ENCODE measurements at places on chromosomes 3 and 15.
A peak's percentile ranks its signal among the peaks of the same experiment; 100 is the strongest.

- no peak for DNase-seq
These were observed 368.1 kb upstream of the SEMA6D start for GRCh38 chr15:47349179-47349578.

DNA sequence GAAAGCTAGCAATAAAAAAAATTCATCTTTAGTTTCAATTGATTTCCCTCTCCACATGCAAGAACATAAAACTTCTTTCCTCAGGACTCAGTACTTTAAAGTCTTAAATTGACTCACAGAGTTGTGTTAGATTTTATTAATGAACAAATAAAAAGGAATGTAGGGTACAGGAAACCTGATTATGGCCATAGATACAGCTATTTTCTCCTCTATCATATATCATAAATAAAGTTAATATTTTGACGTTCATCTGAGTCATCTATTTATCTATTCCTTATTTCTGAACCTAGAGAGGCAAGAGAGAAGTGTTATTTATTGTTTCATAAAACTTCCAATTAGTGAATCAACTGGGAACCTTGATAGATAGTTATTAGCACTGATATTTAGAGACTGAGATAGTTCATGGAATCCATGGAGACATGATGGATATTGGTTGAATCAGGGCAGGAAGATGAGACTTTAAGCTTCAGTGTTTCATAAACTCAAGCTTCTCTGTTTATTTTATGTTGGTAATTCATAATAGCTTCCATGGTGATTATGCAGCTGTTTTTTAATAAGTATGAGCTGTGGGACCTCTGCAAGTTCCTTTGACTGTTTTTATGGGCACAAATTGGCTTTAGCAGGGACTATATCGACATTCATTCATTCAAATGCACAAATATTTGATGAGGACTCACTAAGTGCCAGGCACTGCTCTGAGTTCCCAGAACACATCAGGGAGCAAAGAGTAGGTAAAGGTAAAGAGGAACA is 143.5 kb upstream of the TGFBR2 start:
- no peak for DNase-seq

DNA sequence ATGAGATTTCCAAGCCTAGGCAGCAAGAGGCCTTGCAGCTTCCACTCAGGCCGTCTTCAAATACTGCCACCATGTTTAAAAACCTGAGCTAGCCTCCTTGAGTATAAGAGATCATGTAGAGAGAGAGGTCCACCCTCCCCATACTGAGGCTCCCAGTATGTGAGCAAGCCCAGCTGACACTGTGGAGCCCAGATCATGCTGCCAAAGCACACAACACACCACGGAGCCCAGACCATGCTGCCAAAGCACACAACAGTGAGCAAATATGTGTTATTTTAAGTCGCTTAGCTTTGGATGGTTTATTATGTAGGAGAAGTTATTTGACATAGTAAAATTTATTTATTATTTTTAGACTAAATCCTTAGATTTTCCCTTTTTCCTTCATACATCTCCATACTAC is 333.7 kb downstream of the CTNNB1 start:
- DNase-seq, result no peak

GRCh38 chr3:68861521-68861920 is 70.8 kb downstream of the TAFA4 start:
- no peak for DNase-seq

GRCh38 chr15:41115161-41115651 is 874 bp downstream of the INO80 start:
- DNase-seq, result peak; percentile 73

DNA sequence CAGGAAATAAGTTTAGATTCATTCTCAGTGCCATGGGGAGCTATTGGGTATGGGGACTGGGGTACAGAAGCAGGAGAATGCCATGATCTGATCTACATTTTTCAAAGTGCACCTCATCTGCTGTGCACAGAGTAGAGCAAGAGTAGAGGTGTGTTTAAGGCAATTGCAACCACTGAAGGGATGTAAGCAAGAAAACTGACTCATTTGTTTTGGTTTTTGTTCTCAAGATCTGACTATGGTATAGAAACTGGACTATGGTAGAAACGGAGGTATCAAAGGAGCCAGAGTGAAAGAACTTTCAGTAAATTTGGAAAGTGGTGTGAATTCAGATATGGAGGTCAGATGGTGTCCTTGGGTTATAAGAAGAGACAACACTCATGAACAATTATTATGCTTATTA is 86.2 kb upstream of the CMSS1 start:
- DNase-seq, result no peak

DNA sequence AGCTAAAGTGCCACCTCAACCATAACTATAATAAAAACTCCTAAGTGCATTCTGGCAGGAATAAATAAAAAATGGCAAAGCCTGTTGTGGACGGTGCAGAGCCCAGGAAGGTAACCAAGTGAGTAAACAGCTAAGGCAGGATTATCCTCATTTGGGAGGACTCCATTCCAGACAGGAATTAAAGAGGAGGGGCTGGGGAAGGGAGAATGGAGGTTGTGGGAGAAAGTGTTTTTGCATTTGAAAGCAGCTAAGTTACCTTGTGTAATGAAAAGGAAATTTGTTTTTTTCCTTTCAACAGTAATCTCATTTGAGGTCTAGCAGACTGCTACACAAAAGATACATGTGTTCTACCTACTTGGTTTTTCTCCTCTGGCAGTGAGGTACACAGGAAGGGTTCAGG is 248.5 kb downstream of the TIGIT start:
- no peak for DNase-seq

- peak; percentile 83 for DNase-seq
These were observed 441 bp upstream of the UCN2 start for GRCh38 chr3:48564022-48564421.

DNA sequence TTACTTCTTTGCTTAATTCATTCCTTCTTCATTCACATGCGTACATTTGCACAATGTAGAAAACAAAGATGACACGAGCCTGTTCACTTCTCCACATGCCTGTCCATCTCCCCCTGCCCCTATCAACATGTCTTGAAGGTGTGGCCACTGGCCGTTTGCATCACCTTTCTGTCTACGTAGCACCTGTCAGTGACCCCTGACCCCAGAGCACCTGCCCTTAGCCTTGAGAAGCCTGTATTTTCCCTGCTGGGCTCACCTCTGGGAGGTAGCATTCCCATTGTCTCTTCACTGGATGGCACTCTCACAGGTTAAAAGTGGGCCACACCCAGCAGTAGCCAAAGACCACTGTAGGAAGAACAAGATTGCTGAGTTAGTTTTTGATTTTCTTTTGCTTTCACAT is 234.1 kb downstream of the THSD4 start:
- DNase-seq, result no peak

DNA sequence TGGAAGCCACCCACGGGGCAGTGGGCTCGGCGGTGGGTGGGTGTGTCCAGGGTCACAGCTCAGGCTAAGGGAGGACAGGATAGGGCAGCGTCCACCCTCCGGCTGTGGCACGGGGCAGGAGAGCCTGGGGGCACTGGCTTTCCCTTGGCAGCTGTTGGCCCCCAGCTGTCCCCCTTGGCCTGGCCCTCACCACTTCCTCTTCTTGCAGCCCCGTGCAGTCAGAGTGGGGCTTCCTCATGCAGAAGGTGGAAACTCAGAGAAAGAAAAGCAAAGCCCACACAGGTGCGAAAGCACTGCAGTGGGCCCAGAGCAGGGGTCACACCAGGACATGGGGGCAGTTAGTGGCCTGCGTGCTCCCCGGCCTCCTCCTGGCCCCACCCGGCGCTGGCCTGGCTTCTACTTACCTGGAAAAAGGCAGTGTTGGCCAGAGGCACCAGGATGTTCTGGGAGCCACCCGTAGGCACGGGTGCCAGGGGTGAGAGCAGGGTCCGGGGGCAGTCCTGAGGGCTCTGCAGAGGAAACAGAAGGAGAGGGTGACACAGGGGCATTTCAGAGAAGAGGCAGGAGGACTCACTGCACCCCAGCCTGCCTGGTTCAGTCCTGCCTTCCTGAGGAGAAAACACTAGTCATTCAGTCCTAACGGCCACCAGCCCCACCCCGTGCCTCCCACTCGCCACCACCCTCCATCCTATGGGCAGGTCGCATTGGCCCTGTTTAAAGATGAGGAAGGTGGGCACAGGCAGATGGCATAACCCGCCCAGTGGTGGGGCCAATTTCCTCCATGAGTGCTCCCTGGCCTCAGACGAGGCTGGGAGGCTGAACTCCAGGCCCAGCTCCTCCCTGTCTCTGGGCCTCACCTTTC is 28.3 kb downstream of the PLXND1 start:
- no peak for DNase-seq

- DNase-seq, result no peak
These were observed 123.8 kb downstream of the NFKBIZ start for GRCh38 chr3:101973163-101973505.

DNA sequence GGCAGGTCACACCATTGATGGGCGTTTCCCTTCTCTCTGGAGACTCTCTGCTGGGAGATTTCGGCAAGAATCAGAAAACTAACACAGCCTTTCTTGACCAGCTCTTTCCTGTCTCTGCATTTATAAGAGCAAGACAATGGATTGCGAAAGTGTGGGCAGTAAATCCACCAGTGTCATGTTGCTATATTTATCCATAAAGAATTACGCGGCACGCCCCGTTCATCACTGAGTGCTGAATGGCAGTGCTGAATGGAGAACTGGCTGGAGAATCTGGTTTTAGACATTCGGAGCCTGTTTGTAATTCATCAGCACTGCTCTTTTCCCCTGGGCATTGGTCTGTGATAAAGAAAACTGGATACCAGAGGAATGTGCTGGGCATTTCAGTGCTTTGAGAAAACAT is 2.0 kb upstream of the CEMIP start:
- DNase-seq, result peak; percentile 97

DNA sequence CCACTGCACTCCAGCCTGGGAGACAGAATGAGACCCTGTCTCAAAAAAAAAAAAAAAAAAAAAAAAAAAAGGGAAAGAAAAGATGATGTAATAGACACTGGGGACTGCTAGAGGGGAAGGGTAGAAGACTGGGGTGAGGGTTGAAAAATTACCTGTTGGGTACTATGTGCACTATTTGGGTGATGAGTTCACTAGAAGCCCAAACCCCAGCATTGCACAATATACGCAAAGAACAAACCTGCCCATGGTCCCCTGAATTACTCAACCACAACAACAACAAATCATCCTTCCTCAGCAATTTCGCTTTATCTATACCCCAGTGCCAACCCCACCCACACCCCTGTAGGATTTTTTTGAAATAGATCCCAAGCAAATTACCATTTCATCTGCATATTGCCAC is 13.5 kb downstream of the NIPA1 start:
- DNase-seq, result no peak

DNA sequence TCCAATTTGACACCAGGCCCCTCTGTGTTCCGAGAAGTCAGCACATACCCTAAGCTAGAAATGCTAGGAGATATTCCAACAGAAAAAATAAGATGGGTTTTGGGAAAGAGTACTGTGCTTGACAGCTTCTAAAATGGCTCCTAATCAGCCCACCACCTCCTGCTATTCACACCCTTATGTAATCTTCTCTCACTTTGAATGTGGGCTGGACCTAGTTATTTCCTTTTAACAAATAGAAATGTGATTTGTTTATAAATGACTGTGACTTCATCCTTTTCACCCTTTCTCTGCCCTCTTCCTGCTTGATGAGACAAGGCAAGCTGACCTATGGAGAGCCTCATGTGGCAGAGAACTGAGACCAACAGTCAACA is 961.1 kb downstream of the FHIT start:
- DNase-seq, result no peak

- no peak for DNase-seq
These were observed 170.2 kb downstream of the PLCL2 start for GRCh38 chr3:17054982-17055343.

DNA sequence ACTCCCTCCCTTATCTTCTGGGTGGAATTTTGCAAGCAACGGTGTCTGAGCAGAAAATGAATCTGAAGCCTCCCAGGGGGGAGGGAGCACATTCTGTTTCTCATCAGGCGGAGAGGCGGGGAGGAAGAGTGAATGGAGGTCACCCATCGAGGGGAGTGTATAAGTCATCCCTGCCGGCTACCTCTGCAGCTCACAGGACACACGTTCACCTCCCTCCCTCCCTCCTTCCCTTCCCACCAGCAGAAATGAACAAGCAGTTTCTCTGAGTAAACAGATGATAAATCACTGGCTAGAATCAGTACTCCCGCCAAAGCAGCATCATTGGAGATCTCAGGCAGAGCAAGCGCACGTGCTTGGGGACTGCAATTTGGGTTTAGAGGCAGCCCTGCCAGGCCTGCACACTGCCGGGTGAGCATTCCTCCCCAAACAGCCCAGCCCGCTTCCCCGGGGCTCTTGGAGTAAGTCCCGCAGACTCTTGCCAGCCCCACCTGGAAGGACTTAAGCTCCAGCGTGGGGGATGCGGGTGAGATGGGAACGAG is 38.3 kb downstream of the CPN2 start:
- peak; percentile 45 for DNase-seq

- DNase-seq, result no peak
These were observed 9.5 kb downstream of the RPSA start for GRCh38 chr3:39415983-39416382.
